Stimulated activated CD8-positive, alpha-beta memory T cell treated with anti-CD3 and anti-CD28 coated beads, Interleukin-7, amount 100 ng/mL, for 48 hours (primary cell): ENCODE measurements at places on chromosomes 6 and 20.

DNA sequence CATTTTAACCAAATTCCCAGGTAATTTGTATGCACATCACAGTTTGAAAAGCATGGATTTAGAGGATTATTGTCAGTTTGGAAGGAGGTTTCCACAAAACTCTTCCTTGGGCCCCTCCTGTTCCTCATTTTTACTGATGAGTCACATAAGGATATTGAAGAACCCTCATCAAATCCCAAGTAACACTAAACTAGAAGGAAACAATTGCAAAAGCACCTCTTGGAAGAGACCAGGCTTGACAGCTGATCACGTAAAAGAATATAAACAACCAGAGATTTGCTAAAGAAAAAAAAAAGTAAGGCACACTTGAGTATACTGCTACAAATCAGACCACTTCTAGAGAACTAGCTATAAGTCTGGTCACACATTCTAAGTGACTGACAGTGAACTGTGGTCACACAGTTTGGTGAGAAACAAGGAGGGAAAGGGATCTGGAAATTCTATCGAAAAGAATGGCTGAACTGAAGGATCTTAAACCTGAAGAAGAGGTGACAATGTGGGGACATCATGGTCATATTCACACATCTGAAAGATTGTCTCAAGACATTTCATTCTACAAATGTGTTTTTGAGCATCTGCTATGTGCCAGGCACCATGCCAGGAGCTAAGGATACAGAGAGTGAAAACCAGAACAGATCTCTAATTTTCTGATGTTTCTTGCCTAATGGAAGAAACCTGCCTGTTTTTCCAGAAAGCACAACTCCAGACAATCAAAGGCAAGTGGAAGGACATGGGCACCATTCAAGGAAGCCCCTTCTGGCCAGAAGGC, 24.1 kb downstream of the ZHX3 start:
- DNase-seq, result no peak

- no peak for DNase-seq
Measured at GRCh38 chr6:84728602-84729001, 35.8 kb downstream of the TBX18 start.

DNA sequence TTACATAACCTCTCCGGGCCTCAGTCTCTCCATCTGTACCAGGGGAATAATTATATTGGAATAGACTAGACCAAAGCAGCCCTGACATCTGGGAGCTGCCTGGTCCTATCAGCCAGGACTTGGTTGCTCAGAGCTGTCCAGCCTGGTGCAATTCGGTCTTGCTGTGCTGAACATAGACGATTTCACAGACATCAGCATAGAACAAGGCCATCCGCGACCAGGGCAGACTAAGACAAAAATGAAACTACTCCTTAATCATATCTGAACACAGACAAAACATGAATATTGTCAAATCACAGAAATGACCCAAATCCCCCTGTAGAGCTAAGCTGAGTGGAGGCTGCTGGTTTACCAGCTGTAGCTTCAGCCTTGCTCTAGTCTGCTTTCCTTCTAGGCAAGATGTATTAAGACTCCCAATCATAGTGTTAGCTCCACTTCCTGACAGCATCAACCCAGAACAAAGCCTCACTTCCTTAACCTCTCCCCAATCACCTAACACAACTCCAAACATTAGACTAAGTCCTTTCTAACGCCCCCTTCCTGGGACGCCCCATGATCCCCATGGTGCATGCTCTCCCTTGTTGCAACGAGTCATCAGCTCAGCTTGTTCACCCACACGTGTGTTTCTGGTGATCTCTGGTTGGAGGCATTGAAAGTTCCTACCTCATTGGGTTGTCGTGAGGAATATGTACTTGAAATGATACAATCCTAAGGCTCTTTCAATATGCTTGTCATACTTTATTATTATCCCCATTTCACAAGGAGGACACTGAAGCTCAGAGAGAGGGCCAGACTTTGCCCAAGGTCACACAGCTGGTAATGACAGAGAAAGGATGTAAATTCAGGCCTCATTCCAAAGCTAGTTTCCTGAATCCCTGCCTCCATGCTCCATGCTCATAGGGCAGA, 3.5 kb upstream of the MAPK13 start:
- DNase-seq, result no peak

- no peak for DNase-seq
Measured at GRCh38 chr20:58853976-58854637, 1.6 kb downstream of the GNAS start.

- DNase-seq, result no peak
Measured at GRCh38 chr6:132369526-132369925, 31.7 kb downstream of the MOXD1 start.
